ENCODE measurements at places on chromosomes 2 and 18.

DNA sequence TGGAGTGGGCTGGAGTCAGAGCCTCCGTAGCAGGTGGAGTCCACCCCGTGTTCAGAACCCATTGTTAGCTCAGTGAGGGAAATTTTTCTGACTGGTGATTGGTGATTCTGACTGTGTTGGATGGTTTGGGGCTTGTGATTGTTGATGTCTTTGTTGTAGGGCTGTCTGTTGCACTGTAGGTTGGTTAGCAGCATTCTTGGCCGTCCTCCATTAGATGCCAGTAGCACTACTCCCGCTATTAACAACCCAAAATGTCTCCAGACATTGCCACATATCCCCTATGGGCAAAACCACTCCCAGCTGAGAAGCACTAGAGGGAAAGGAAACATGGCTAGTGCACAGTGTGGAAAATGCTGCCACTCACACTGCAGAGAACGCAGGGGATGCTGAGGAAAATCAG lies 51.7 kb downstream of the ARMC9 start:
- DNase-seq, result no peak

- no peak for DNase-seq
Measured at GRCh38 chr2:84102274-84102673, 356.8 kb downstream of the SUCLG1 start.

DNA sequence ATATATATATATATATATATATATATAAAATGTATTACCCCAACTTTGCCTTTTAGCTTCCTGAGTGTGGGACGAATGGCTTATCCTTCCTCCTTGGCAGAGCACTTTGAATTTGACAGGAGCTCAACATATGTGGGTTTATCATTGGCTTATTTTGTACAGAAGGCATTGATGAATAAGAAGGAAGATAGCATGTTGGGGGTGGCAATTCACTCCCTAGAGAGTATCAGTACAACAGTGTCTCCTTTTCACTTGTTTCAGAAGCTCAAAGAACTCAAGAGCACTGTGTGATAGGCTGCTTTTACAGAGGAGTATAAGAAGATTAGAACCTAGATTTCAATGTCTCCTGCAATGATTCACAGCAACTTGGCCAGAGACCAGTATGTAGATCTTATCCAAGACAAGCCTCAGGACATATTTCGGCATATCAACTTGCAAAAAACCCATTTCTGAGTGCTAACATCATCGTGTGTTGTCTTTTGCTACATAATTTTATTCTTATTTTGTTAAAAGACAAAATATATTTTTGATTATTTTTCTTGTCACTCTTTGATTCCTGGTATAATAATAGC lies 345.8 kb downstream of the SOCS6 start:
- DNase-seq, result no peak

DNA sequence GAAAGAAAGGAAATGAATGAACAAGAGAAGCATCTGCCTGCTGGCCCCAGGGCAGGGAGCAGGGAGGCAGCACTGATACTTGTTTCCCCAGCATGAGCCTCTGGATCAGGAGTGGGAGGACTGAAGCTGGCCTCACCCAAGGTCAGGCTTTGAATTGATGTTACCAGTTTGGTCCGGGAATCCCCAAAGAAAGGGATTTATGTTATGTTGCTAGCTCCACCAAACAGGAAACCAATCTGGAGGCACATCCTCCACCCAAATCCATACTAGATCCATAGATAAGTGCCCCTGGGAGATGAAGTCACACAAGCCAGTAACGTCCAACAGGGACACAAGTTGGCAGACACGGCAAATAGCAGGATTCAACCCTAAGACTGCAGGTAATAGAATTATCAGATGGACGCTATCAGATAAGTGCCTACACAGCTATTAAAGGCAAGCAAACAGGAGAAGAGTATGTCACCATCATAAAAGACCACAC lies 85.9 kb downstream of the MTCL1 start:
- DNase-seq, result no peak

DNA sequence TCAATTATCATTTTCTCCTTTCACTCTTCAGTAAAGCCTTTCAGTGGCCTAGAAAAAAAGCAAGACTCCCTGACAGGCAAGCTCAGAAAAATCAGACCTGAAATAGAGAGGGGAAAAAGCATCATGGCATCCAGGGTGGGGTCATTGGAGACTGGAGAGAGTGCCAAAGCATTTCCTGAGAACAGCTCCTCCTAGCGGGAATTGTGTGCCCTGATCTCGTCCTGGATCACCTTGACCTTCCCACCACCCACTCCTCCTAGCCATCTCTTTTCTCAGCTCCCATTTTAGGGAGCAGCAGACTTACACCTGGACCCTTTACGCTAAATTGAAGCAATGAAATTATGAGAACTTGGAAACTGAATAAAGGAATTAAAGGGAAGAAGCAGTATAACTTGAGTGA lies 176.6 kb downstream of the VWC2L start:
- no peak for DNase-seq

- no peak for DNase-seq
Measured at GRCh38 chr18:13500227-13500865, 226.0 kb downstream of the FAM210A start.

DNA sequence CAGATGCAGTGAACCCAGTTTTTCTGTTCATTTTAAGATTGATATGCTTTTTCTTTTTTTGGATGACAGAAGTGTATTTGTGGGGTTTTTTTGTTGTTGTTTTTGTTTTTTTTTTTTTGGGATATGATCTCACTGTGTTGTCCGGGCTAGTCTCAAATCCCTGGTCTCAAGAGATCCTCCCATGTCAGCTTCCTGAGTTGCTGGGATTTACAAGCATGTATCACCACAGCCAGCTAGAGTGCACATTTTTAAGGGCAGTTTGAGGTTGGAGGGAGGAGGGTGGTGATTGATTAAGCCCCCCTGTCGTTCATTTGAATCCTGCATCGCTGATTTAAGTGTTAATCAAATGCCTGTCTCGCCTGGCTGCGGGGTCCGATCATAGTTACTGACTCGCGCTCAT lies 189.1 kb downstream of the GBX2 start:
- no peak for DNase-seq

GRCh38 chr18:12478269-12479047 lies 70.7 kb downstream of the PRELID3A start:
- no peak for DNase-seq

- DNase-seq, result no peak
Measured at GRCh38 chr2:182866461-182867406, at the start of gene FRZB. FRZB (minus strand) TSS chr2:182866637; CDS start chr2:182866552, 85 bp downstream.

DNA sequence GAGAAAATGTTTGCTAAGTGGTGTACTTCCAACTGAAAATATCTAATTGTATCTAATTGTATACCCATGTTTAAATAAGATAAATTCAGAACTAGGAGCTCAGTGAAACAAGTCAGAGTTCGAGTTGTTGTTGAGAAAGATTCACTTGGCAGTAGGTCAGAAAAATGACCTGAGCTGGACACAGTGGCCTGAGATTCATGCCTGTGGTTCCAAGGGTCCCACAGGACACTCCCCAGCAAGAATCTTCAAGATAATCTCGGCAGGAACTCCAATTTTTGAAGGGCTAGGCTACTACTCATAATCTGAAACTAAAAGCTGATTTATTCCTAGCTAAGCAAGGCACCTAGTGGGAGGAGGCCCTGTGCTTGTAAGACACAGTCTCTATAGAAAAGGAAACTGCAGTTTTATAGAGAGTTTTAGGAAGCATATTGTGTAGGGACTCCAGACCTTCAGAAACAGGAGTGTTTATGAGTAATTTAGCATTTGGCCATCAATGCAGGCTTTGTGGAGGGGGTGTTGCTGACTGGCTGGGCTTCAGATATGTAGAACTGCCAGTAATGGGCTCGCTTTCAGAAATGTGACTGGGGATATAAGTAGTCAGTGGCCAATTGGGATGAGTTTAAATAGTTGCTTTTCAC lies 43.2 kb downstream of the SP140 start:
- no peak for DNase-seq

GRCh38 chr2:74441690-74442482 lies at the start of gene RTKN:
RTKN (minus strand) TSS chr2:74441937; CDS start chr2:74441816, 121 bp downstream.
- DNase-seq, result no peak

DNA sequence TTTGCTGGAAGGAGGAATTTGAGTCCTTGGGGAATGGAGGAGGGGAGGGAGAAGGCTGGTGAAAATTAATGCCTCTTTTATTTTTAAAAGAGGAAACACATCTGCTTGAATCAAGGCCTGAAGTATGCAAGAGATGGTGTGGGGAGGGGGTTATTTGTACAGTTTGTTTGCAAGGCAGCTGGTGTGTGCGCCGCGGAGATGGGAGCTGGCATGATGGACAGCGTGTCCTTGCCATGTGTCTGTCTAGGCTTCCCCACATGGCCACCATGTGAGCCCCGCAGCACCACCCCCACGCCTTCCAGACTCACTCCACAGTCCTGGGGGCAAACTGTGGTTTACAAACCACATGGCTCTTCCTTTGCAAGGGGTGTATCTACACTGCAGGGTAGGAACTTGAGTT lies 154.8 kb upstream of the APCDD1 start:
- no peak for DNase-seq

DNA sequence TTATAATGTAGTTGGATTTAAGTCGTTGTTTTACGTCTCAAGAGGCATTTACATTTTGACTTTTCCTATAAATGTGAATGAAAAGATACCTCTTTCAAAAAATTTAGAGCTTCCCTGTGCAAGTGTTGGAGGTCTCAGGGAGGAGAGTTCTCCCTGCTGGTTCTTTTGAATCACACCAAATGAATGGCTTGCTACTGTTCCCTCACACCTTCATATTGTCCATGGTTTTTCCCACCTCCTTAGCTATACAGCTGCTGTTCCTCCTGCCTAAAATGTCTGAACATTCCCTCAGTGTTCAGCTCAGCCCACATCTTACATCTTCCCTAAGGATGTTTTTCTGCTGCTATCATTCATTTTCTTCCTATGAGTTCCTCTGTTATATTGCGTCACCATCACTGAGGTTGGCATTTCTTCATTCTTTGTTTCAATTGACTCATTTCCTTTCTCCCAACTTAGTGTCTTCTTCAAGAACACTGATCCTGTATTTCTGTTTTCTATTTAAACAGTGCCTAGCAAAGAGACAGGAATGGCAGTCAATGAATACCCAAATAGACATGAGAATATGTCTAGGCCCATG lies 46.0 kb downstream of the COX7A2L start:
- DNase-seq, result no peak

DNA sequence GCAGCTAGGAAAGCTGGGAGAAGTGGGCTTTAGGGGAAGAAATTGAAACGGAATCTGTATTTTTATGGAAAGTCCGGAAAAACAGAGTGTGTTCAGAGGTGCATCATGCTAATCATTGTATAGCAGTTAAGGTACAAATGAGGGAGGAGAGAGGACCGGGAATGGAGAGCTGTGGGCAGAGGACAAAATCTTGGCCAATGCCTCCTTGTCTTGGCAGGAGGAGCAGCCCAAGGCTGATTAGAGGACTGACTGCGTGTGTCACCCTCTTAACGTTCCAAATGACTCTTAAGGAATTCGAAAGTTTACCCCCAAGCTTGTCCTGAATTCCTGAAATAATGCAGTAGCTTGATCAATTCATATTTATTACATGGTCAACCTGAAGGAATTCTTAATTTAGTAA lies 81.0 kb downstream of the ZNF236 start:
- no peak for DNase-seq

- DNase-seq, result no peak
Measured at GRCh38 chr2:164681009-164681408, 59.7 kb upstream of the GRB14 start.

Measured in stimulated activated CD8-positive, alpha-beta memory T cell treated with anti-CD3 and anti-CD28 coated beads, Interleukin-7, amount 100 ng/mL, for 1 hour (primary cell).